Fibroblast of lung (primary cell): ENCODE measurements at places on chromosomes 1 and 21. TPM values are rescaled to one million over a fixed set of nuclear protein-coding genes. Genes with fewer than 3 reads are reported as not detected.
A peak's percentile ranks its signal among the peaks of the same experiment; 100 is the strongest.

DNA sequence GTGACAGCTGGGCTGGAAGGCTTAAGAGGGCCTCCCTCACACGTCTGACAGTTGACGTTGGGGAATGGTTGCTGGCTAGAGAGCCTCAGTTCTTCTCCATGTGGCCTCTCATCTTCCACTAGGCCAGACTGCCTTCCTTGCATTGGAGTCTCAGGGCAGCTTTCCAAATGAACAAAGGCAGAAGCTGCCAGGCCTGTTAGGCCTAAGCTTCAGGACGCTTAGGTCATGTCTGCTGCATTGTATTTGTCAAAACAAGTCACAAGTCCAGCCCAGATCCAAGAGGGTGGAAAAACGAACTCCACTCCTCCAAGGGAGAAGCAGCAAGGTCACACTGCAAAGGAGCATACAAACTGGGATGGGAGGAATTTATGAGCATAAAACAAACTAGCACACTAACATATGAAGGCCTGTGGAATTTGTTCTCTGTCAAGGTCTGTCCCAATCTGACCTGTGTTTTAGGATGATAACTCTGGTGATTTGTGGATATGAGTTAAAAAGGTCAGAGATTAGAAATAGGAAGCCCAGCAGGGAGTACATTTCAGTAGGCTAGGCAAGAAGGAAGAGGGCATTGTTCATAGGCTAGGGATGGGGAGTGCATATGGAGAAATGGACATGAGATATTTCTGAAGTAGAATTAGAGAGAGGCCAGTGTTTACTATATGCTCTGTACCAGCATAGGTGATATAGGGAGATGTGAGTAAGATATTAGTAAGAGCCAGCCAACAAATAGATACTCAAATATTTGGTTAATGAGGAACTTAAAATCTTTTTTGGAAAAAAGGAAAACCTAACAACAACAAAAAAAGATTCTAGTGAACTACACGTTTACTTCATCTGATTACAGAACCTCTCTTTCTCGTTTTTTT is 29.1 kb upstream of the CNN3 start:
- H3K4me3 ChIP-seq: no peak overlapping the region
- no peaks in the 10 kb centered on the region for H3K27me3 ChIP-seq
- H3K36me3 ChIP-seq: no peaks in the 10 kb centered on the region
- H3K4me1 ChIP-seq: peaks cover 2% of the 10 kb centered on the region
- DNase-seq: peak; percentile 27

Gene CELSR2
- 3.1 and 3.5 TPM in 2 replicates for total RNA-seq

Gene VSIG8
- under 0.01 TPM in 2 replicates for total RNA-seq

GRCh38 chr1:109259674-109260557 is 10.6 kb downstream of the CELSR2 start:
- no peaks in the 10 kb centered on the region for H3K36me3 ChIP-seq
- H3K27me3 ChIP-seq: no peaks in the 10 kb centered on the region
- no peak for DNase-seq
- H3K4me1 ChIP-seq: no peaks in the 10 kb centered on the region
- H3K4me3 ChIP-seq: no peak overlapping the region

Gene CACNA1S
- not detected in 2 replicates for total RNA-seq

- peak; percentile 89 for DNase-seq
- H3K27me3 ChIP-seq: no peaks in the 10 kb centered on the region
These were observed 56.0 kb downstream of the ADARB1 start for GRCh38 chr21:45130324-45130774.

DNA sequence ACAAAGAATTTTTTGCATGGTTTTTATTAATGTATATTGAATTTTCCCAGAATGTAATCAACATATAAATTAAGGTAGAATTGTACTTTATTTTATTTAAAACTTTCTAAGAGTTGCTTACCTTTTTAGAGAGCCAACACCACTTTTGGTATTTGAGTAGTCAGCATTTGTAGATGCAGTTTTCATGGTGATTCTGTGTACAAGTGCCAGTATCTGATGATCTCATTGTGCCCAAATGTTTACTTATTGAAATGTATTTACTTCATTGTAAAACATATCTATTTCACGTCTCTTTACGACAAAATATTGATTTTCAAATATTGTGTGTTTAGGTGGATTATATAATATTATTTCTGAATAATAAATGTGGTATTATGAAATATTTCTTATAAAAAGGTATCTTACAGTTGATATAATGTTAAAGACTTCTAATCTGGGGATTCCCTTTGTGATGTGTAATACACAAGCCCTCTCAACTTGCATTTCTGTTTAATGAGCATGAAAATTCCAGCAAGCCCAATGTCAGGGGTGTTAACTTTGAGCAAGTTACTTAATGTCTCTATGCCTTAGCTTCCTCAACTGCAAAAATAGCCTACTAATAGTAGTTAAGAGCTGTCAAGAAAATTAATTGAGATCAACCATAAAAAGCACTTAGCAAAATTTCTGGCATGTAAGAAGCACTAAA is 141.8 kb upstream of the ZNF648 start:
- DNase-seq: no peak
- H3K36me3 ChIP-seq: no peaks in the 10 kb centered on the region
- no peaks in the 10 kb centered on the region for H3K27me3 ChIP-seq
- H3K4me3 ChIP-seq: no peak overlapping the region

GRCh38 chr1:3329640-3330281 is 124.7 kb upstream of the ARHGEF16 start:
- no peak for DNase-seq
- no peak overlapping the region for H3K27ac ChIP-seq
- no peaks in the 10 kb centered on the region for H3K36me3 ChIP-seq
- H3K4me1 ChIP-seq: no peaks in the 10 kb centered on the region
- no peaks in the 10 kb centered on the region for H3K27me3 ChIP-seq
- H3K4me3 ChIP-seq: no peak overlapping the region

- peaks cover 3% of the 10 kb centered on the region for H3K36me3 ChIP-seq
- DNase-seq: no peak
- no peaks in the 10 kb centered on the region for H3K27me3 ChIP-seq
- no peaks in the 10 kb centered on the region for H3K4me1 ChIP-seq
These were observed 11.5 kb downstream of the USP1 start for GRCh38 chr1:62448221-62448933.

- no peaks in the 10 kb centered on the region for H3K27me3 ChIP-seq
- H3K36me3 ChIP-seq: no peaks in the 10 kb centered on the region
- H3K27ac ChIP-seq: no peak overlapping the region
- DNase-seq: no peak
- no peaks in the 10 kb centered on the region for H3K4me1 ChIP-seq
These were observed 18.9 kb upstream of the ITLN2 start for GRCh38 chr1:160973491-160973890.

DNA sequence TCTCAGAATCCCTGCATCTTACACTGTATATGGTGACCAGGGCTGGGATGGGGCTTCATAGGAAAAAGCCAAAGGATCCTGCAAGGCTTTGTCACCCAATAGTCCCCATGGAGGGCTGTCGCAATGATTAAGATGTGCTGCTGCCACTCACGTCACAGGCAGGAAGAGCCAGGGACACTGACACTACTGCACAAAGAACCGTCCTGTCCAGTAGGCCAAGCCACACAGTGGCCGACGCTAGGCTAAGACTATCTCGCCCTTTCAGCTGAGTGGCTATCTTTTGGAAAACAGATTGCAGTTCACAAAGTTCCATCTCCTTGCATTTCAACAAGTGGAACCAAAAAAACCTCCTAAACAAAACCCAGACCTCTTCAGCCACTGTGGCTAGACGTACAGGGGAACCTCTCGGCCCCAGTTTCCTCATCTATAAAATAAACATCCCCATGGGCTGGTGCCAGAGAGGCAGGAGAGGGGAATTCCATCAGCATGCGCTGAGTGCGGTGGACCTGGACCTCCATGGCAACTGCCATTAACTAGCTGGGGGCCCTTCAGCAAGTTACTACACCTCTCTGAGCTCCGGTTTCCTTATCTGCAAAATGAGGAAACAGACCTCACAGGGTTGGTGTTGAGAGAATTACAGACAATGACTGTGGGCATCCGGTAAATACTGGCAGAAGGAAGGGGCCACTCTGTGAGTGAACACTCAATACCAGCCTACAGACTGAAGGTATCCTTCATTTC is 8.7 kb downstream of the CAPZB start:
- peak overlapping the region; percentile 39 for H3K27ac ChIP-seq
- peak; percentile 42 for DNase-seq
- peaks cover 9% of the 10 kb centered on the region for H3K36me3 ChIP-seq
- H3K27me3 ChIP-seq: no peaks in the 10 kb centered on the region
- H3K4me3 ChIP-seq: no peak overlapping the region

Gene CFH
- total RNA-seq: 146 and 237 TPM in 2 replicates

DNA sequence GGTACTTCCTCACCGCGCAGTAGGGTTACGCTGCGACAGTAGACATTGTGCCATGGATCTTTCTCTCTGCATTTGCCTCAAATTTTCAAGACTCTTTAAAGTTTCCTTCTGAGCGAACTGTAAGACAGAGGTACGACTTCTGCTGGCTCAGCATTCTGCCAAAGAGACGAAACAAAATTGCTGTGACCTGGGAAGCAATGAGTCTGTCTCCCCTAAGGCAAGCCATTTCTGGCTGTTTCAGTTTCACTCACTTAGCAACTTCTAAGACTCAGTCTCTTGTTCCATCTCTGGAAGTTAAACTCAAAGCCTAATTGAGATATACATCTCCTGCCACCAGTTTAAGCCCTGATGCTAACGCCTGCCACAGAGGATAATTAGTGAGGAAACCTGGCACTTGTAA is 510.9 kb upstream of the DAB1 start:
- H3K4me3 ChIP-seq: no peak overlapping the region
- H3K4me1 ChIP-seq: no peaks in the 10 kb centered on the region
- H3K27me3 ChIP-seq: no peaks in the 10 kb centered on the region

GRCh38 chr1:3886106-3886670 is 13.9 kb downstream of the C1orf174 start:
- no peak for DNase-seq
- H3K27ac ChIP-seq: no peak overlapping the region
- H3K36me3 ChIP-seq: peaks cover 3% of the 10 kb centered on the region
- no peak overlapping the region for H3K4me3 ChIP-seq
- no peaks in the 10 kb centered on the region for H3K27me3 ChIP-seq

DNA sequence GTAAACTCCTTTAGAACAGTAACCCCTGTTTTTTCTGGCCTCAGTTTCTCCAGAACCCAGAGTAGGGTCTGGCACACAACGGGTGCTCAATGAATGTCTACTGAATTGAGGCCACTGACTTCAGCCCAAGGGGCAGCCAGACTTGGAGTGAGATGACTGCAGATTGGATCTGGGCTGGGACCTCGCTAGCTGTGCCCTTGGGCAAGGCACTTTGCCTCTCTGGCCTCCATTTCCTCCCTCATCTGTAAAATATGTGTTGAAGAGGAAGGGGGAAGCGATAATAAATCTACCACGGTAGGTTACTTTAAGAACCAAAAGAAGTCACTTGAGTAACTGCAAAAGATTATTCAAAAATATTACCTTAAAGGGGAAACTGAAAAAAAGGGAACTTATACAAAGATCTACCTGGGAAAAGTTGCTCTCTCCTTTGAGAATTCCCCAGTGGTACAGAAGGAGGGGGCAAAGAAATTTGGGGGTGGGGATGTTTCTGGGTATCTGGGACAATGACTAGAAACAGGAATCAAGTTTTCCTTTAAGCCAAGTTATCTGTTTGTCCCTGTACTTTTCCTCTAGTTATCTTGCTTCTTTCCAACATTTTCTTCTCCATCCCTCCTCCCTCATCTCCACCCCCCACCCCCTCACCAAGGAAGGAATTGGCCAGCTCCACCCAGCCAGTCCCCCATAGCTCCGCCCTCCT is 394 bp upstream of the GRHL3 start:
- no peaks in the 10 kb centered on the region for H3K4me1 ChIP-seq
- H3K36me3 ChIP-seq: no peaks in the 10 kb centered on the region
- no peak overlapping the region for H3K27ac ChIP-seq
- H3K27me3 ChIP-seq: peaks cover 47% of the 10 kb centered on the region
- no peak overlapping the region for H3K4me3 ChIP-seq

DNA sequence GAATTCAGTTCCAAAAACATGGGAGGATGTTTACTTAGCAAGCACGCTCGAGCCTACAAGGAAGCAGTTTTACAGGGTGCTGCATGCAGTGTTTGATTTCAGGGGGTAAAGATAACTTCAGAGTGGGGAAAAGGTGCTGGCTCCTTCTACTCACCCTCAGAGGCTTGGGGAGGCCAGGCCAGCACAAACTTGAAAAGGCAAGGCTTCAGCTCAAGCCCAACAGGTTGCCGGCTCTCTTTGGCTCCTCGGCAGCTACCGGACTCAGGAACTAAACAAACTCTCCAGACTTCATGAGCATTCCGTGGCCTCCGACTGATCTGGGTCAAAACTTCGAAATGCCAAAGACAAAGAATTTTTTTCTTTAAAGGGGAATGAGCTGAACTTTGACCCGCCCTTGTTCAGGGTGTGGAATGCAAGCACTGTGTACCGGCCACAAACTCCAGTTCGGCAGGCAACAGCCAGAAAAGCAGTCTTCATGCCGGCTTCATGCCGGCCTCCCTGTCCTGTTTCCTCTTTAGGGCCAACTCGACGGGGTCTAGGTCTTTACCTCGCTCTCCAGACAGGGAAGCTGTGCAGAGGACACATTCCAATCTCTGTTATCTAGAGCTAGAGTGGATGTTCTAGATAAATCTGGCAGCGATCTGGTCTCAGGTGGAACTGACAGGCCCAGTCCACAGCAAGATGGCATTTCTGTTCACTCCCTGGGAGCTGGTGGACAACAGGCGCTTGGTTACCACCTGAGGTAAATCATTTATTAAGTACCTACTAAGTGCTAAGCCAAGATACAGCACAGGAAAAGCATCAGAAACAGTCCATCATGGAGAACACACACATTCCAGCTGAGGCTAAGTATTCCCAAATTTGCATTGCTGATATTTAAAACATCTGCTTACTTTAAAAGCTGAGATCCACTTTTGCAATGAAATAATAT is 75.0 kb downstream of the CD46 start:
- peak overlapping the region; percentile 37 for H3K4me3 ChIP-seq
- H3K36me3 ChIP-seq: no peaks in the 10 kb centered on the region
- no peaks in the 10 kb centered on the region for H3K27me3 ChIP-seq
- DNase-seq: peak; percentile 40
- H3K4me1 ChIP-seq: peaks cover 28% of the 10 kb centered on the region

DNA sequence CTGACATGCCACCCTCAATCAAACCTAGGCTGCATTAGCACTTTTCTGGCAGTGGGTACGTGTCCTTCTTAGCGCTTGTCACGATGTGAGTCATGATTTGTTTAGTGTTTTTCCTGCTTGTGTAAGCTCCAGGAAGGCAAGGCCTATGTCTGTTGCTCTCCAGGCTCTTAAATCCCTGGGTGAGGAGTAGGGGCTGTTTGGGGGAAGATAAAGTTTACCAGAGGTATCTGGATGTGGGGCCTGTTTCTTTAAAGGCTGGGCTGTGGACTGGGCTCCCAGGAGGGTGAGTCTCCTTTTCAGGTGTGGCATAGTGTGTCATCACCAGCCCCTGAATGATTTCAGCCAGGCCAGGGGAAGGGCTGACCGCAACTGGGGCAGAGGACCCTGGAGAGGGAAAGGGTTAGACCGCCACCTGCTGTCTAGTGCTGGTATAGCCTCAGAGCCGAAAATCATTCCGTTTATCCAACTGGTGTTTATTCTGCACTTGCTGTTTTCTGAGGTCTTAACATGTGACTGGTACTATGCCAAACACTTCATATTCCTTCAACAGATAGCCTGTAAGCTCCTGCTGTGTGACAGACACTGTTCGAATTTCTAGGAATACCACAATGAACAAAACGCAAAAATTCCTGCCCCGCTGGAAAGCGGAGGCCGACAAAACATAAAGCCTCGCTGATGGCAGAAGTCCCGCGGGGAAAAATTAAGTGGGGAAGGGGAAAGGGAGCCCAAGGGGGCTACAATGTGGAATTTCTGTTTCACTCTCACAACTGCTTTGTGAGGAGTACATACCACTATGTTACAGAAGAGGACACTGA is 9.7 kb downstream of the SERINC2 start:
- peaks cover 33% of the 10 kb centered on the region for H3K36me3 ChIP-seq
- peaks cover 12% of the 10 kb centered on the region for H3K4me1 ChIP-seq
- peak; percentile 91 for DNase-seq
- peak overlapping the region; percentile 60 for H3K27ac ChIP-seq
- H3K4me3 ChIP-seq: no peak overlapping the region
- no peaks in the 10 kb centered on the region for H3K27me3 ChIP-seq
